ENCODE measurements at places on chromosomes 2 and 18. TPM values are rescaled to one million over a fixed set of nuclear protein-coding genes. Genes with fewer than 3 reads are reported as not detected.

GRCh38 chr2:147649286-147649685 is 195.5 kb upstream of the ACVR2A start:
- no peaks in the 10 kb centered on the region for H3K4me1 ChIP-seq
- H3K36me3 ChIP-seq = no peaks in the 10 kb centered on the region
- no peak overlapping the region for H3K27ac ChIP-seq

GRCh38 chr18:53191634-53192033 is 851.6 kb downstream of the DCC start:
- H3K4me1 ChIP-seq = no peaks in the 10 kb centered on the region
- H3K27me3 ChIP-seq = no peaks in the 10 kb centered on the region
- no peak for DNase-seq
- H3K36me3 ChIP-seq = no peaks in the 10 kb centered on the region

GRCh38 chr18:54607213-54608027 is 16.4 kb downstream of the DYNAP start:
- no peak for DNase-seq
- H3K4me3 ChIP-seq = no peak overlapping the region
- H3K27ac ChIP-seq = no peak overlapping the region
- no peaks in the 10 kb centered on the region for H3K36me3 ChIP-seq

DNA sequence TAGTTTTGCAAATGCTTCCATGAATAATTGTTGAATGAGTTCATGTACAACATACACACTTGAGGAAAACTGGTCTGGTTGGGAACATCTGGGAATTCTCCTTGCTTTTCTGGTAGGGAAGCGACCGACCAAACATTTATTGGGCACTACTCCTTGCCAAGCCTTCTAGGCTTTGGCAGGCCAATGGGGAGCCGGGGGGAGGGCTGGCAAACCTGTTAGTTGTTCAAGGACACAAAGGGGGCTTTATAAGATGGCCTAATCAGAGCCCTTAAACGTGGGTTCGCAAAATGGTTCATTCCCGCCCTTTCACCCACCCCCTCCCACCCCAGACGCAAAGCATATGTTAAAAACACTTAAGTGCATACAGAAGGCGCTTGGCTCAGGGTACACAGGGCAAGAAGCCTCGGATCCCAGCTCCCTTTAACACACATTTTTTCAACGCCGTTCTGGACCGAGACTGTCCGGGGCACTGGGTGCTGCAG is 844 bp upstream of the VSNL1 start:
- no peak overlapping the region for H3K27ac ChIP-seq
- H3K4me3 ChIP-seq = peak overlapping the region; percentile 51
- no peaks in the 10 kb centered on the region for H3K36me3 ChIP-seq
- no peaks in the 10 kb centered on the region for H3K4me1 ChIP-seq
- no peaks in the 10 kb centered on the region for H3K27me3 ChIP-seq

GRCh38 chr2:7513834-7514233 is 596.6 kb downstream of the RNF144A start:
- H3K27ac ChIP-seq = no peak overlapping the region
- H3K4me1 ChIP-seq = no peaks in the 10 kb centered on the region

DNA sequence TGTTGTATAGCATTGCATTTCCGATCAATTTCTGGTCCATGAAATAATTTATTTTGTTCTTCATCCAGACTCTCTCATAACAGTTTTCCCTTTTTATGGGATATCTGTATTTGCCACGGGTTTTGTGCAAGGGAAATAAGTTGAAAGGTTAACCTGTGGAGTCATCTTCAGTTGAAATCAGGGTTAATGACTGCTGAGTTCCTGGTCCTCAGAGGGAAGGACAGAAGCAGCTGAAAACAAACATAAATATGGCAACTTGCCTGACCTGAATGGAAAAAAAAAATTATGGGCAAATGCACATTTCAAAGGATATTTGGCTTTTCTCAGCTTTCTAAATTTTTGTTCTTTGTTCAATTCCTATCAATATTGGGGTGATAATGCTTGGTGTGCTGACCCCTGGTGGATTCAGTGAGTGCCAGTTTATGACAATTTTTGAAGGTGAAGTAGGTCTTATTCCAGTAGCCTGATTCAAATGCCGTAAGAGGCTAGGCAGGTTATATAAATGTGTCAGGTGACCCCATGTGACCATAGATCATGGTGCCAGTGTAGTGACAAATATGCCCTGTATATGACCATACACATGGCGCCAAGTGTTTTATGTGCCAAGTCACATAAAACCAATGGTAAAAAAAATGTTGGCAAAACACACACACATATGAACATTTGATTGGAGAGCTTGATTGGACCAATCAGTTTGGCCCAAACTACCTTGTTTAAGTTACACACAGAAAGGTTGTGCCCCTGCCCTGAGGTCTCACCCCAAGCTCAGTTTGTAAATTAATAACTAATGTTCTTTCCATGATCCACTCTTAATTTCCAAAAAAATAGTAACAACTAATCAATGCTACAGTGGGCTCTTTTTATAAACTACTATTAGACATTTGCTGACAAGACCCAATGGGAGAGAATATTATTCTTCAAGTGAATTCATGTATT is 47.6 kb upstream of the FAM124B start:
- H3K4me3 ChIP-seq = no peak overlapping the region
- no peaks in the 10 kb centered on the region for H3K4me1 ChIP-seq
- DNase-seq = no peak
- H3K27me3 ChIP-seq = no peaks in the 10 kb centered on the region
- H3K36me3 ChIP-seq = no peaks in the 10 kb centered on the region
- H3K27ac ChIP-seq = no peak overlapping the region

DNA sequence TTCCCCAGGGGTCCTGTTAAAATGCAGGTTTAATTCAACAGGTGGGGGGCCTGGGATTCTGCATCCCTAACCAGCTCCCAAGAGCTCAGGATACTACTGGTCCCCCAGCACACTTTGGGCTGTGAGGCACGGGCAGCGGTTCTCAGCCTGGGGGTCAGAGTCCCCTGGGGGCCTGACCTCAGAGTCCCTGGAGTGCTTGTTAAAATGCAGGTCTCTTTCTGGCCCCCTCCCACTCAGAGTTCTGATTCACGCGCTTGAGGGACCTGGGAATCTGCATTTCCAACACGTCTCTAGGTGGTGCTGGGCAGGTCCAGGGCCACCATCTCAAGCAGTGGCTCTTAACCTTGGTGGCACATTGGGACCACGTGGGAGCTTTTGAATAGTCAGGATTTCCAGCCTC is 2.8 kb upstream of the OTOS start:
- no peaks in the 10 kb centered on the region for H3K27me3 ChIP-seq
- H3K4me3 ChIP-seq = no peak overlapping the region
- H3K27ac ChIP-seq = no peak overlapping the region
- no peaks in the 10 kb centered on the region for H3K4me1 ChIP-seq

- no peak overlapping the region for H3K27ac ChIP-seq
- H3K36me3 ChIP-seq = no peaks in the 10 kb centered on the region
Observed at GRCh38 chr2:106232638-106233349, 38.7 kb upstream of the UXS1 start.

GRCh38 chr2:178512484-178512883 is 32.2 kb downstream of the PLEKHA3 start:
- no peak overlapping the region for H3K4me3 ChIP-seq
- DNase-seq = no peak
- H3K36me3 ChIP-seq = peaks cover 7% of the 10 kb centered on the region
- no peaks in the 10 kb centered on the region for H3K4me1 ChIP-seq

- H3K36me3 ChIP-seq = no peaks in the 10 kb centered on the region
- no peak for DNase-seq
- no peaks in the 10 kb centered on the region for H3K27me3 ChIP-seq
- H3K4me1 ChIP-seq = no peaks in the 10 kb centered on the region
- H3K27ac ChIP-seq = no peak overlapping the region
- H3K4me3 ChIP-seq = no peak overlapping the region
Observed at GRCh38 chr2:183541766-183542165, 417.5 kb downstream of the NUP35 start.

DNA sequence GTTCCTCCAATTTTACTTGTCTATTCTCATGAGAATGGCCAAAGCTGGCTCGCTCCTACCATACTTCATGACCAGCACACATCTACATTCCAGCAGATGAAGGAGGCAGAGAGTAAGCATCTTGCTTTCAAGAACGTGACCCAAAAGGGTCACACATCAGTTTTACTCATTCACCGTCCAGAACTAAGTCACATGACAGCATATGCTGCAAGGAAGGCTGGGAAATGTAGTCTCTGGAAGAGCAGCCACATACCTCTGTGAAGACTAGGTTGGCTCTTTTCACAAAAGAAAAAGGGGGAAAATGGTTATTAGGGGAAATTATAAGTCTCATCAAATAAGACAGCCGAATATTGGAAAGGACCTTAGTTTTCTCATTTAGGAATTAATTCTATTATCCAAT is 835.3 kb downstream of the EPHA4 start:
- no peaks in the 10 kb centered on the region for H3K27me3 ChIP-seq
- H3K36me3 ChIP-seq = no peaks in the 10 kb centered on the region
- H3K4me3 ChIP-seq = no peak overlapping the region
- DNase-seq = no peak
- H3K27ac ChIP-seq = no peak overlapping the region

GRCh38 chr18:44156126-44156525 is 524.6 kb upstream of the SETBP1 start:
- H3K36me3 ChIP-seq = no peaks in the 10 kb centered on the region
- no peaks in the 10 kb centered on the region for H3K27me3 ChIP-seq
- no peak overlapping the region for H3K27ac ChIP-seq
- no peaks in the 10 kb centered on the region for H3K4me1 ChIP-seq

DNA sequence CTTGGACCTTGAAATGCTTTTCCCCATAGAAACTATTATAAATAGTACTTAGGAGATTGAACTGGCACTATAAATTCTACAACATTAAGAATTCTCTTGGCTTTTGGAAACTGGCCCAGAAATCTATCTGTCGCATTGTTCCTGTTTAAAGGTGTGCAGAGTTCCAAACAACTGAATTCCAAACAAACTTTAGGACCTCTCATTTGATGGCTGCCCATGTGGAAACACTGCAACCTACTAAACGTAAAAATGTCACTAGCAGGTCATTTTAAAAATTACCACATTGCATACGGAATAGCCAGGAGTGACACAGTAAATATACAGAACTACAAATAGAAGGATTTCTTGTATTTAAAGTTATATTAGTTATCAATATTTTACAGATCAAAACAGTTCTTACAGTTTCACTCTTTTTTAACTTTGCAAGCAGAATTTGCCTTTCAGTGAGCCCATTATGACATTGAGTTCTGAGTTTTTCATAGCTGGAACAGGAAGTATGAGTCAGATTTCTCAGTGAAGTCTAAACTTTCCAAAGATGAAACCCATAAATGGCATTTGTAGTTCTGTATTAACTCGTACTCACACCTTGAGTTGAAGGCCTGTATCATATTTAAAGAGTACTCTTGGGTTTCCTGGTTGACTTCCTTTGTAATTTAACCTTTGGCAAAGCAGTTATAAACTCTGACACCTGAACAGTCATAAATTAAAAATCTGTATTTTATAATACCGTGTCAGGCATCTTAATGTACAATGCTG is 142.3 kb upstream of the BOD1L2 start:
- no peaks in the 10 kb centered on the region for H3K27me3 ChIP-seq
- no peak for DNase-seq
- H3K36me3 ChIP-seq = no peaks in the 10 kb centered on the region
- H3K4me1 ChIP-seq = no peaks in the 10 kb centered on the region
- no peak overlapping the region for H3K4me3 ChIP-seq

GRCh38 chr2:45354776-45355175 is 256.3 kb downstream of the SRBD1 start:
- no peak overlapping the region for H3K4me3 ChIP-seq
- H3K27me3 ChIP-seq = no peaks in the 10 kb centered on the region
- peaks cover 7% of the 10 kb centered on the region for H3K4me1 ChIP-seq
- DNase-seq = no peak

GRCh38 chr2:231357048-231357447 is 38.5 kb upstream of the B3GNT7 start:
- no peaks in the 10 kb centered on the region for H3K27me3 ChIP-seq
- DNase-seq = no peak
- peaks cover 5% of the 10 kb centered on the region for H3K4me1 ChIP-seq
- H3K27ac ChIP-seq = no peak overlapping the region

- no peak overlapping the region for H3K4me3 ChIP-seq
- no peak overlapping the region for H3K27ac ChIP-seq
- no peaks in the 10 kb centered on the region for H3K4me1 ChIP-seq
Observed at GRCh38 chr18:32867936-32868335, 95.1 kb upstream of the KLHL14 start.

DNA sequence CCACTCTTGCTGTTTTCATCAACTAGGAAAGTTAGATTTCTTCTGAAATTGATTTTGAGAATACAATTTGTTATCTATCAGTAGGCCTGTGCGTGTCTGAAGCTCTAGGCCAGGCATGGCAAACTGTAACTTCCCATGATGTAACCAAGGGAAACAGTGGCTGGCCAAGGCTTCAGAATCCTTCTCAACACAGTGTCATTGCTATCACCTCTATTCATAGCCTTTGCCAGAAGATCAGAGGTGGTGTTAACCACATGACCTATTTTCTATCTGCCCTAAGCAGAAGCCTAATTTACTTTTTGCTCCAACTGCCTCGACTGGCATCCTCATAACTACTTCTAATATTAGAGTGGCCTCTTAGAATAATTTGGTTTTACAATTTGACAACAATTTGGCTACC is 2.5 kb downstream of the ITGB6 start:
- H3K36me3 ChIP-seq = no peaks in the 10 kb centered on the region
- no peaks in the 10 kb centered on the region for H3K27me3 ChIP-seq
- H3K4me3 ChIP-seq = no peak overlapping the region
- no peak for DNase-seq
- H3K4me1 ChIP-seq = no peaks in the 10 kb centered on the region

- H3K36me3 ChIP-seq = no peaks in the 10 kb centered on the region
- no peaks in the 10 kb centered on the region for H3K27me3 ChIP-seq
- peak; percentile 31 for DNase-seq
- no peak overlapping the region for H3K4me3 ChIP-seq
- no peak overlapping the region for H3K27ac ChIP-seq
Observed at GRCh38 chr2:109222825-109223471, 93.9 kb downstream of the SH3RF3 start.

GRCh38 chr2:112604952-112605351 is 20.5 kb downstream of the CHCHD5 start:
- no peak overlapping the region for H3K27ac ChIP-seq
- H3K4me1 ChIP-seq = no peaks in the 10 kb centered on the region
- no peak for DNase-seq
- H3K27me3 ChIP-seq = no peaks in the 10 kb centered on the region
- H3K4me3 ChIP-seq = no peak overlapping the region
- H3K36me3 ChIP-seq = no peaks in the 10 kb centered on the region

DNA sequence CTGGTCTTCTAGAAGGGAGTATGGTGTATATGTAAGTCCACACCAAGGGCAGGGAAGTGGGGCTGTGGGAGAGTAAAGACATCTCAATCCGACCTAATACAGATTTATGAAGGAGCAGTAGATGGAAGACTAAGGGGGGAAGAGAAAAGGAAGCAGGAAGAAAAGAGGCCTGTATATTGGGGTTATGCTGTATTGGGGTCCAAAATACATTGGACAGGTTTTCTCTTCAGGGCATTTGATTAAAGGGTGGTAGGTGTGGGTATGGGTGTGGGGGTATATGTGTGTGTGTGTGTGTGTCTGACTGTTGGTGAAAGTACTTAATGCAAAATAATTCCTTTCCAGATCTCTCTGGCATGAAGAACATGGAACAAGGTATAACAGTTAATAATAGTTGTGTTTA is 33.6 kb upstream of the SCYGR2 start:
- no peaks in the 10 kb centered on the region for H3K27me3 ChIP-seq
- DNase-seq = no peak
- no peak overlapping the region for H3K4me3 ChIP-seq
- no peaks in the 10 kb centered on the region for H3K36me3 ChIP-seq
- no peak overlapping the region for H3K27ac ChIP-seq
- H3K4me1 ChIP-seq = no peaks in the 10 kb centered on the region

UGT1A4 gene
- total RNA-seq = not detected

GAREM2 gene
- 2.1 TPM for total RNA-seq

IL36B gene
- total RNA-seq = not detected

CNDP1 gene
- not detected for total RNA-seq

ADCYAP1 gene
- total RNA-seq = not detected

ANKRD30B gene
- not detected for total RNA-seq

CFAP221 gene
- total RNA-seq = not detected

CPO gene
- total RNA-seq = not detected

All from ascending aorta (tissue), 2 donors.